Fibroblast of gingiva (primary cell): ENCODE measurements at places on chromosomes 5 and 9.

GRCh38 chr5:114308017-114308416, 53.9 kb upstream of the KCNN2 start:
- DNase-seq = no peak

GRCh38 chr9:22073349-22073748, 64.2 kb upstream of the CDKN2B start:
- DNase-seq = no peak

GRCh38 chr5:147578228-147579024, 68.6 kb upstream of the DPYSL3 start:
- peak; percentile 54 for DNase-seq

- DNase-seq = no peak
Measured at GRCh38 chr5:80590766-80591165, 20.7 kb upstream of the ANKRD34B start.

GRCh38 chr9:127224883-127225739, 39.5 kb upstream of the GARNL3 start:
- peak; percentile 85 for DNase-seq

- DNase-seq = peak; percentile 88
Measured at GRCh38 chr9:112012026-112012902, 115.7 kb downstream of the UGCG start.

- DNase-seq = no peak
Measured at GRCh38 chr5:66633754-66634153, 37.6 kb downstream of the MAST4 start.

- no peak for DNase-seq
Measured at GRCh38 chr5:177132136-177133095, 1.2 kb upstream of the NSD1 start.

GRCh38 chr5:36739751-36740221, 133.4 kb downstream of the SLC1A3 start:
- peak; percentile 45 for DNase-seq

GRCh38 chr9:120756531-120756930, 36.7 kb downstream of the FBXW2 start:
- DNase-seq = no peak

GRCh38 chr5:40653221-40654022, 26.3 kb upstream of the PTGER4 start:
- DNase-seq = no peak

GRCh38 chr5:141929398-141930058, 5.9 kb downstream of the DELE1 start:
- DNase-seq = no peak

- DNase-seq = no peak
Measured at GRCh38 chr9:128384801-128385495, 13.8 kb downstream of the URM1 start.

- no peak for DNase-seq
Measured at GRCh38 chr9:133443982-133444381, 15.8 kb upstream of the CACFD1 start.

DNA sequence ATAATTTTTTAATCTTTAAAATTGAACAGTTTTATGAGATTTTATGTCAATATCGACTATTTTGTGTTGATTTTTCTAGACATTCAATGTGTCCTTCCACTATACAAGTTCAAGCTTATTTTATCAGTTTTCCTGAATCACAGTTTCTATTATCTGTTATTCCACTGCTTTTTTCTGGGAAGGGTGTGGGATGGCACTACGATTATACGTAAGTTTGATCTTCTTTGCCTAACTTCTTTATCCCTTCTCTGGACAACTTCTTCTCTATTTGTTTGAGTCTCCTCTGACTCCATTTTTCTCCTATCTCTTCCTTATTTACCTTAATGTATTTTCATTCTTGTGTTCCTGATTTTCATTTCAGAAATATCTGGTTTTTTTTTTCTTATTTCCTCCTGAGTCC, 24.5 kb downstream of the TBC1D9B start:
- DNase-seq = no peak

GRCh38 chr5:62376064-62376463, 27.6 kb downstream of the DIMT1 start:
- no peak for DNase-seq

DNA sequence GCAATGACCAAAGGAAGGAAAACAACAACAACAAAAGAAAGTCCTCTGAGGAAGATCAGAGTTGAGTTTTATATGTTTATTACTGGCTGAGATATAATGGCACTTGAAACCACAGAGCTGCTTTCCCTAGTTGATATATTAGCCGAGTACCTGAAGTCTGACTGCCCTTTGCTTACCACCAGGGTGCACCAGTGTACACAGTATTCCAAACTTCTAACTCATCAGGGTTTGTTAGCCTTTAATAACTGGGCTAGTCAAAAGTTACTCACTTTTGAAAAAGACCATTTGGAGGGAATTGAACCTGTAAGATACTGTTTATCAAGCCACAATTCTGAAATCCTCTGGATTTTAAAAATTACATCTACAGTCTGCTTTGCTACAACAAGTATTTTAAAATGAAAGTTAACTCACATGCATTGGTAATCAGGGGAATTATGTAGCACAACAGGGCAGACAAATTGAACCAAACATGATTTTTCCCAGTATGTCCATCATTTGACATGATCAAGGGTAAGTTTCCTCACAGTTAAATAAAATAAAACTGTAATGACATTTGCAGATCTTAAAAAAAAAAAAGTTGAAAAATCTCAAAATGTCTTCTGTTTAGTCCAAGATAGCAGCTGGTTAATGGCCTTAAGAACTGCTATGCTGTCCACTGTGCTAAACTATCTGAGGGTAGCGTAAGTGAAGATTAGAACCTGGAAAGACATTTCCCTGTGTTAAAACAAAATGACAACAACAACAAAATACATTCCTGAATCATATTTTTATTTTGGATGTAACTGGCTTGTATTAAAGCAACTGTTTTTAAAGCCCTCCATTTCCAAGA, 57.3 kb upstream of the C6 start:
- DNase-seq = peak; percentile 58

GRCh38 chr9:88388886-88389605, 802 bp downstream of the SPIN1 start:
- peak; percentile 65 for DNase-seq

GRCh38 chr5:127652952-127653611, 4.2 kb downstream of the CTXN3 start:
- DNase-seq = no peak

DNA sequence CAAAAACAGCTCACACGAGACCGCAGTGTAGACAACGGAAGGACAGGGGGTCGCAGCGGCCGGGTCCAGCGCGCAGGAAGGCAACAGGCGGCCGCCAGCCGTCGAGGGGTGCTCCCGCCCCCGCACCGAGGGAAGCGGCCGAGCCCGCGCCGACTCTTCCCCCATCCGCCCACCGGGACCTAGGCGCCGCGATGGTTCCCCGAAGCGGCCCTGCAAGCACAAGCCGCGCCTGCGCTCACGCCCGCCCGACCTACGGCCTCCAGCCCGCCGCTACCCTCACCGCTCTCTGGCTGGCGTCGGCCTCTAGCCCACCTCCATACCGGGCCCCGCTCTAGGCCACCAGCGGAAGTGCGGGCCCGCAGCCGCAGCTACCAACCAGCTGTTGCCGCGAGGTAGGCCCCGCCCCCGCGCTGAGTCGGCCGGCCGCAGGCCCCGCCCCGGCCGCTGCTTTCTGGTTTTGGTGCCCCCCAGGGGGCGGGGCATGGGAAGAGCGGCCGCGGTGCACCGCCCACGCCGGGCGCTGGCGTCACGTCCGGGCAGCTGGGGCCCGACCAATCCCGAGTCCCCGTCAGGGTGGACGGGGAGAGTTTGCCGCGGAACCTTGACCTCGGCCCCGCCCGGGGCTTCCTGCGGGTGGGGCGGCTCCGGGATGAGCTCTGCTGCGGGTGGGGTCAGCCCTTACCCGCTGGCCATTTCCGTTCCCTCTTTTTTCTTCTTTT, at the start of gene SETX:
TSS of gene SETX (minus strand) at position 350 of the 719 bp plus-strand sequence. CDS start 5,558 bp downstream, outside the sequence.
- DNase-seq = peak; percentile 97

- DNase-seq = no peak
Measured at GRCh38 chr5:180282281-180282680, 9.6 kb downstream of the MAPK9 start.

- DNase-seq = no peak
Measured at GRCh38 chr9:126294331-126295081, 32.1 kb upstream of the MVB12B start.

- peak; percentile 24 for DNase-seq
Measured at GRCh38 chr9:120531683-120532300, 48.2 kb downstream of the CDK5RAP2 start.

- DNase-seq = no peak
Measured at GRCh38 chr9:75149841-75150241, 61.5 kb downstream of the OSTF1 start.

DNA sequence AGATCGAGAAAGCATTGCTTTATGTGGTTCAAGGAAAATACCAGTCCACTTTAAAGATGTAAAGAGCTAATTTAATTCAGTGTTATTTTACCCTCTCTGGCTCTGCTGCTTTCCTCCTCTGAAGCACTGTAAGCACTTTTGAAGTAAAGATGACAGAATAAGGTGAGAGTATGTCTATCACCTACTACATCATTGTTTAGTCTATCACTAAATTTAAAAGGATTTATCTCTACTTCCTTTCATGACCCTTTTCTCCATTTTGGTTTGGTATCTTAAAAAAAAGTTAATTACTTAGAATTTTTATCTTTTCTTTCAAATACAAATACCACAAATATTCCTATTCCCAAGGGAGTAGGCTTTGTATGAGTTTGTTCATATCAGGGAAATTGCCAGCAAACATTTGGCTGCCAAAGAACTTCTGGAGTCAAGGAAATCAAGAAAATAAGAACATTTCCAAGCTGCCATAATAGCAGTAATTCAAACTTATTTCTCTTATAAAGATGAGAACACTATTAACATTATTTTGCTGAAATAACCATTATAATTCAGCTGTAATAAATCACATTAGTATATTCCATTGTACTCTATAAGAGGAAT, 77.8 kb downstream of the SLC38A9 start:
- DNase-seq = peak; percentile 85

- DNase-seq = no peak
Measured at GRCh38 chr9:105062222-105062855, 134.4 kb upstream of the ABCA1 start.

DNA sequence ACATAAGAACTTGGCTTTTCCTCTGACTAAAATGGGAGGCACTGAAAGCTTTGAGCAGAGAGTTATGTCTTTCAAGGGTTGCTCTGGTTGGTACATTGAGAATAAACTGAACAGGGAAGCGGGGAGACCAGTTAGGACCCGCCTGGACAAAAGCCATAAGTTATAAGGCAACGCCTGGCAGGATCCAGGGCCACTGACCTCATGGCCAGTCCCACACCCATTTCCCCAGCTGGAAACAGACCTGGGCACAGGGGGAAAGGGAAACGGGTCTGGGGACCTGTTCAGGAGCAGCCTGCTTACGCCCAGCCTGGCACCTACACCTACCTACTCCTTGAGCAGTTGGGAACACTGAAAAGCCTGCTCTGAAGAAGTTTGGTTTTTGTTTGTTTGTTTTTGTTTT, 1.3 kb downstream of the SPINK4 start:
- DNase-seq = no peak

- DNase-seq = no peak
Measured at GRCh38 chr9:136634904-136635303, 27.8 kb upstream of the EGFL7 start.

GRCh38 chr9:132381966-132382541, 24.6 kb downstream of the TTF1 start:
- DNase-seq = no peak

GRCh38 chr5:157030692-157031091, 28.2 kb downstream of the HAVCR1 start:
- no peak for DNase-seq

GRCh38 chr5:10977011-10977410, 216.0 kb upstream of the DAP start:
- no peak for DNase-seq

GRCh38 chr9:96020792-96021550, 145.5 kb downstream of the ERCC6L2 start:
- no peak for DNase-seq

- no peak for DNase-seq
Measured at GRCh38 chr5:39799242-39799641, 374.5 kb upstream of the DAB2 start.

DNA sequence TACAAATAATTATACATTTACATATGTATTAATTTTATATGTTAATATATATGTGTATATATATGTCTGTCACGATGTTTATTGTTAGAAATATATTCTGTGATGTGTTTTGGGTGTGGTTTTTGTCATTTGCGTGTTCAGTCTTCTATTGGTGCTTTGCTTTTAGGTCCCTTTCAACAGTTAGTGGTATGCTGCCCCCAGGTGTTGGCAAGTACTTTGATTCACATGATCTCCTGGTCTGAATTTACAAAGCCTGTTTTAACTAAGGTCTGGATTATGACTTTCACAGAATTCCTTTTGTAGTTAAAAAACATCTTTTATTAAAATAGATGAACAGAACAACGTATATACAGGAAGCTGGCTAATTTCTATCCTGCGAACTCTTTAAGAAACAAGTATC, 271.5 kb downstream of the CCDC171 start:
- peak; percentile 45 for DNase-seq

- no peak for DNase-seq
Measured at GRCh38 chr9:76180541-76180940, 213.7 kb downstream of the RFK start.

- DNase-seq = peak; percentile 10
Measured at GRCh38 chr5:136424835-136425584, 59.7 kb upstream of the TRPC7 start.

DNA sequence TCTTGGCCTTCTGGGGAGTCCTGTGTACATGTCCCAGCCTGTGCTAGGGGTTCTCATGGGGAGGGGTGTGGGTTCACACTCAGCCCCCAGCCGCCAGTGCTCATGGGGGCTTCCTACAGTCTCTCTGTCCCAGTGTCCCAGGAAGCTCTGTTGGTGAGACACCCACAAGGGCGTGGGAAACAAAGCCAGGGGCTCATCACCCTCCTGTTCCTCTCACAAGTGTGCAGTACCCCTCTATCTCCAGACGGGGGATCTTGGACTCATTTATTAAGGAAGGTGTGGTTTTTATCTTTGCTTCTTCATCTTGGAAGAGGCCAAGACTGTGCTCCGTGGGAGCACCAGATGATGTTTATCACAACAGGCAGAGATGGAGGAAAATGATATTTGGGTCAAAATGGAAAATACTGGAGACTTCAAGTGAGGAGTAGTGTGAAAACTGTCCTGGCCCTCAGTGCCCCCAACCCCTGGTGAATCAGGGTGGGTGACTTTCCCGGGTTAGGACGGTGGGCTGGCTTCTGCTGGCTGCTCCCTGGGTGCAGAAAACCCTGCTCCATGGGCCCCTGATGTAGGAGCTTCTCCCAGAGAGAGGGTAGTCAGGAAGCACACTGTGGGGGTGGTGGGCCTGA, 15.2 kb downstream of the TMEM171 start:
- DNase-seq = no peak

DNA sequence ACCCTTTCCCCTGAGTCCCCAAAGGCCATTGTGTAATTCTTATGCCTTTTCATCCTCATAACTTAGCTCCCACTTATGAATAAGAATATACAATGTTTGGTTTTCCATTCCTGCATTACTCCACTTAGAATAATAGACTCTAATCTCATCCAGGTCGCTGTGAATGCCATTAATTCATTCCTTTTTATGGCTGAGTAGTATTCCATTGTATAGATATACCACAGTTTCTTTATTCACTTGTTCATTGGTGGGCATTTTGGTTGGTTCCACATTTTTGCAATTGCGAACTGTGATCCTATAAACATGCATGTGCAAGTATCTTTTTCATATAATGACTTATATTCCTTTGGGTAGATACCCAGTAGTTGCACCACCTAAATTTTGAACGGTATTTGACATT, 101.5 kb downstream of the SEMA5A start:
- DNase-seq = no peak

GRCh38 chr5:407801-408268, 35.1 kb upstream of the EXOC3 start:
- DNase-seq = no peak

- DNase-seq = no peak
Measured at GRCh38 chr9:85439791-85440190, 302.0 kb downstream of the AGTPBP1 start.

- DNase-seq = no peak
Measured at GRCh38 chr9:114501796-114502682, 3.2 kb downstream of the WHRN start.
